ENCODE measurements at places on chromosomes 2 and 18. TPM values are rescaled to one million over a fixed set of nuclear protein-coding genes. Genes with fewer than 3 reads are reported as not detected.

DNA sequence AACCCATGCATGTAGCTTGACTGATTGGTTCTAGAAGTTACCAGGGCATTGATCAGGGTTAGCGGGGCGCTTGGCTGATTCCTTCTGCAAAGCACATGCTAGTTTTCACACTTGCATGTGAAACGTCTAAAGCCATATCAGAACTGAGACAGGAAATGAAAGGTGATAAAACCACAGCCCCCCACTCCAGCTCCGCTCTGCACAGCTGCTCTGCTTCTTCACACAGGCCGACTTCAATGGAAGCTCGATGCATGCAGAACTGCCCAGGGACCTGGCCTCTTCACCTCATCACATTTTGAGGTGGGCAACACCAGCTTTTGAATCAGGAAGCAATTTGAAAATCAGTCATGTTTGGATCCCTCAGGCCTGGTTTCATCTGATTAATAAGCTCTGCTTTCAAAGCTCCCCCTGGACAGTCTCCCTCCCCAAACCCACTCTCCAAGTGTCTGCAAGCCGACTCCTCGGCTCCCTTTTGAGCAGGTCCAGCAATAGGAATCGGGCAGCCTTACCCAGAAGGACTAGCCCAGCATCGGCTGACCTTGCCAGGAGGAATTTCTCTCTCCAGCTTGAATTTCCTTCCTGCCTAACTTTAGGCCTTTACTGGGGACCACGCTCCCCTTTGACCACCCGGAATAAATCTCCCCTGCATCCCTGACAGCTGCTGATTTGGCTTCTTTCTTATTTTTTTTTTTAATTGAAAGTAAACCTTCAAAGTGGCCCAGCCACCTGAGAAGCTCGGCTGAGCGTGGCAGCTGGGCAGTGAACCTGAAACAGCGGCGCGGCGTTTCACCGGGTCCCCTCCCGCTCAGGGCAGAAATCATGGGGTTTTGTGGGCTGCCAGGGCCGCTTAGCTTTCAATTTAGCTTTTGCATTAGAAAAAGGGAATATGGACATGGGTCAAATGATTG lies 31.7 kb downstream of the HRH4 start:
- no peak for DNase-seq

GRCh38 chr2:30191819-30192271 lies 39.5 kb upstream of the LBH start:
- no peak for DNase-seq

- DNase-seq = no peak
Observed at GRCh38 chr2:96088340-96089335, 27.7 kb downstream of the ADRA2B start.

GRCh38 chr2:217900010-217900779 lies 102.6 kb downstream of the TNS1 start:
- DNase-seq = peak; percentile 29

DNA sequence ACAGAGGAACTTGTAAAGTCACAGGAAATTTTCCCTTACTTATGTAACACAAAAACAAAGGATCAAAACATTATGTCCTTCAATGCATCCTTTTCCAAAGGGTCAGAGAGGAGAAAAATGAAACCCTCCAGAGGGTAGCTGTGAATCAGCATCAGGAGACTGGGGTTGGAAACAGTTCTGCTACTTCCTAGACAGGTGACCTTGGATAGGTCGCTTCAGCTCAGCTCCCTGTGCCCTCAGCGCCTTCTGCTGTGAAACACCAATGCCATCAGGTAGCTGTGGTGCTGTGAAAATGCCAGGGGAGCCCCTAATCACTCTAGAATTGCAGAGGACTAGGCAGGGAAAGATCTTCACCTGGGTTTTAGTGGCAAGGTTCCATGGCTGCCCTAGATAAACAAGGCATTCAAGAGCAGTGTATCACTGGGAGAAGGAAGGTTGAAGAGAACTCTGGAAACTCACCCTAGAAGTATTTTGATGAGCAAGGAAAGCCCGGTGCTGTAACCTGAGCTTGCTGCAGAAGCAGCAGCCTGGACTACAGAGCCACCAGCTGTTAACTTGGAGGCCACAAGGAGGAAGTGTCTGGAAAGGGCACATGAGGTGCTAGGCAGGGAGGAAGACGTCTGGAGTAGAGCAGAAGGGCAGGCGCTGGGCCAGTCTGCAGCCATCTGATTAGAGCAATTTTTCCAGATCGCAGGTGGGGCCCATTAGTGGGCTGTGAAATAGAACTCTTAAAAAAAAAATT lies 100.7 kb upstream of the MCFD2 start:
- no peak for DNase-seq

The MAP4K4 gene
- 91.7 TPM for total RNA-seq

The IMPA2 gene
- total RNA-seq = 60.8 TPM

- DNase-seq = peak; percentile 17
Observed at GRCh38 chr2:237859082-237859433, 365 bp upstream of the RAMP1 start.

DNA sequence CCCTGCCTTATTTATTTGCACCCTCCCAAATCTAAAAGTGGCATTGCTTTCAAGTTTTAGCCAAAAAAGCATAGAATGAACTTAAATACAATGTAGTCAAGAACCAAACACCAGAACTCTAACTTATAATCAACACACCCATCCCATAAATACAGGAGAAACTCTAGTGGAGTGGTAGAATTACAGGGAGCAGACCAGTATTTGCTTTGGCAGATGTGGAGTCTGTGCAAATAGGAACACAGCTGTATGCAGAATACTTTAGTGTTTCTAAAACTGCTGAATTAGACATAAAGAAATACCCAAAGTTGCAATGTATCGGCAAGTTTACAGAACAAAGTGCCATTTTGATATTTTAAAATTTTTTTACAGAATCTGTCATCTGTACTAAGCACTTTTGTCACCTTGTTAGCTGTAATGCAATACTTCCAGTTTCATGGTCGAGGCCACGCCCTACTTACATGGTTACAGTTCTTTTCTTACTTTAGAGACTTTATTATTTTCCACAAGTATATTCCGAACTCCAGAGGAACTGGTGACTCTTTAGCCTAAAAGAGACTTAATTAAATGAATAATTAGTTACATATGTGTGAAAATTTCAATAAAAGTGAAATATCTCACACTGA lies 23.7 kb upstream of the COL5A2 start:
- DNase-seq = no peak

DNA sequence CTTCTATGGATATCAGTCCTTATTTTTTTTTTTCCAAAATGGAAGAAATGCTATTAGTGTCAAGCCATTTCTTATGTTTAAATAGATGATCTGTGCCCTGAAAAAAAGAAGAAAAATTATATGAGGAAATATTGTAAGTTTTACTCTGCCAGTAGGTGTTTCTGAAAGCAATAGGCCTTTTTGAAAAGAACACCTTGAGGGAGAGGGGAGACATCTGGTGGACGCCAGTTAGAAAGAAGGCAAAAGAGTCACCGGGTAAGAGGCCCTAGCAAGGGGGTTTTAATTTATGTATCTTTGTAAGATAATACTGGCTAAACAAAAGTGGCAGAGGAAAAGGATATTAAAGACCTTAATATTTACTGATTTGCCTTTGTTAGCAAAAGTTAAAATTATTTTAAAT lies 56.1 kb downstream of the DYNAP start:
- peak; percentile 14 for DNase-seq

The PCBP1 gene
- total RNA-seq = 326 TPM
